GM23338 (cell line): ENCODE measurements at places on chromosomes 5 and 9. TPM values are rescaled to one million over a fixed set of nuclear protein-coding genes. Genes with fewer than 3 reads are reported as not detected.

SPACA9 gene
- 0.85 and 1.1 TPM in 2 replicates for polyA plus RNA-seq

DNA sequence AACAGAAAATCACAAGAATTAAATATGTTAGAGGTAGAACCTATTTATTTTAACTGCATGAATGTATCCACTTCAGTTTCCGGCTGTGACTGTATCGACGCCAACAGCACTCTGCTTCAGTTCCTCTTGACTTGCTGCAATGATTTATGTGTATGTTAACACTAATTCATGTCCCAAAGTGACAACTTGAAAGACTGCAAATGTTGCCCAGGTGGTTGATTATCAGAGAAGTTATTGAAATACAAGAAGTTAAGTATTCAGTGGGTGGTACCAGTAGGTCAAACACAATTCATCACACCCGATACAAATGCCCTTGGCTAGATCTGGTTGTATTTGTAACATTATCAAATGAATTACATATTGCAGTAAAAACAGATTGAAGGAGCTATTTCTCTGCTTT is 622.7 kb upstream of the CDH18 start:
- DNase-seq, result no peak

GRCh38 chr9:20187318-20187717 is 398.5 kb upstream of the SLC24A2 start:
- no peak for DNase-seq

DNA sequence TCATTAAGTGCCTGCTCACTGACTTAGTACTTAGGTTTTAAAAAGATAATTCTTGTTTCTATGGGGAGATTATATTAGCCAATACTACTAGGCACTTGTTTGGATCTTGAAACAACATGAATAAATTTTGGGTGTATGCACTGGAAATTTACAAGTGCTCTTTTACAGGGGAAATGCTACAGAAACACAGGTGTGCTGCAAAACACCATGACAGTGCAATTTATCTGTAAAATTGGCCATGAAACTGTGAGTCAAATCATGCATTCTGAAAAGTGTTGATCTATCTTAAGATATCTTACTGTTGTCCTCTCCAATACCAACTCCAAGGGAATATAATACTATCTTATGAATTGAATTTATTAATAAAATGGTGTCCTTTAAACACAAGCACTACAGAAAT is 12.1 kb upstream of the PCDHB1 start:
- no peak for DNase-seq

PCDHGB3 gene
- 0.24 and 0.26 TPM in 2 replicates for polyA plus RNA-seq

- DNase-seq, result no peak
Observed at GRCh38 chr9:121071370-121071755, 3.4 kb upstream of the CNTRL start.

- DNase-seq, result no peak
Observed at GRCh38 chr9:123860603-123861002, 69.3 kb downstream of the DENND1A start.

DNA sequence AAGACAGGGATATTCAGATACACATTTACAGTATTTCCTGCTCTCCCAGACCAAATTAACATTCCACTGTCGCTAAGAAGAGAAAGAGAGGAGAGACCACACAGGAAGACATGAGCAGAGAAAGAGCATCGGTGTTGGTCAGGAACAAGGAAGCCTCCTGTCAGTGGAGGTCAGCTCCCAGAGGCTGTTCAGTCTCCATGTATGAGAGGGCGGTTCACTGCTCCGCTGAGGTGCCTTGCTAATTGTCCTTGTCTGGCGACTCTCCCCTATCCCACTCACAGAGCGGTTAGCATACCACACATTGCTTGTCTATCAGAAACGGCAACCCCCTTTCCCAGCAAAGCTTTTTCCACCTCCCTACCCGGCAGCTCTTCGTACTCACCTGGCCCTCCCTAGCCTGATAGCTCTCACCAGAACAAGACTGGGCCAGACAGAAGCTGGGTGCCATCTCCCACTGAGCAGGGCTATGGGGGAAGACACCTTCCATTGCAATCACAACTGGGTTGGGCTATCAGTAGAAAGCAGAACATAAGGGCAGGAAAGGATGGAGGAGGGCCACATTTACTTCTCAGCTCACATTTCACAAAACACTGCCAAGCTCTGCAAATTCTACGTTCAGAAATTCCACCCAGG is 58.6 kb upstream of the LMNB1 start:
- peak; percentile 71 for DNase-seq

DNA sequence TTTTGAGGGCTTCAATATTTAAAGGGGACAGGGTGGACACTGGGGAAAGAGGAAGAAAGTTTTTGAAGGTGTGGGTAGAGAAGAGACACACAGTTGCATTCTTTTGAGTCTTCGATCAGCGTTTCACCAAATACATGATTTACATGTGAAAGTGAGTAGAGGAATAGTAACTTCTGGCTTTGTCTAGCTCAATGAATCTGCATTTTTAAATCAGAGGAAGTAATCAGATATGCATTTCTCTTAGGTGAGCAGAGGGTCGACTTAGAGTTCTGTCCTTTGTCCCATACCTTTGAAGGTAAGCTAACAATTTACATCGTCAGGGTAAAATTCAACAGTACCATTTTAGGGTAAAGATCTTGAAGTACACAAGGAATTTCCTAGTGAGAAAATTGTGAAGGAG is 406.4 kb upstream of the ZNF462 start:
- peak; percentile 45 for DNase-seq

OR1J2 gene
- not detected in 2 replicates for polyA plus RNA-seq

ZFP37 gene
- 1.5 and 2.3 TPM in 2 replicates for polyA plus RNA-seq

DNA sequence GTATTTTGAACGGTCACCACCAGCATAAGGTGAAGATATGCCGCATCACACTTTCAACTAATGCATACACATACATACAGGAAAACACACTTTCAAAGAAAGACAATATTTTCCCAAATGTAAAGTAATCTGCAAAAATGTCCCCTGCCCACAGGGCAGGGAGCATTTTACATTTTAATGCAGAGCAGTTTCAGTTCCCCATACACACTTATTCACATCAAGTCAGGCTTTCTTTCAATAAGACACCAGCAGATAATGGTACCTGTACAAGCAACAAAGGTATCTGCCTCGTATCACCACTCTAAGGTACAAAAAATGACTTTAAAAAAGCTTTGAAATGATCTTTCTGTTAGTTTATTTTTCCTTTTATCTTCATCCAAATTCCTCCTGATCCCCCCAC is 247.1 kb upstream of the CCNG1 start:
- no peak for DNase-seq

DNA sequence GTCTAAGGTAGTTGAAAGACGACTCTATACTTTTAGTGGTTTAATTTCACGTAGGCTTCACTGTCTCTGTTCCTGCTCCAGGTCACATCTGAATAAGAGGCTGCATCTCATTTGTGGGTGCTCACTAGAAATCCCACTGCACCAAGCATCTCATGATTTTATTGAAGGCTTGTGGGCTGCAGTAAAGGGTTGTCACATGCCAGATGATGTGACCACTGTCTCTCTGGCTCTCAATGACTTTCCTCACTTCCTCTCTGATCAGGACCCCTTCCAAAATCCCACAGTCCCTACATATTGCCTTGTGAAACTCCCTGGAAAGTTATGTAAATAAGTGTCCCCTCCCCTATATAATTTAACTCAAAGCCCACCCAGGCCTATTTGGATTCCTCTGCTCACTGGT is 8.9 kb upstream of the ZCCHC10 start:
- no peak for DNase-seq

GNA14 gene
- 3.3 and 3.9 TPM in 2 replicates for polyA plus RNA-seq

- DNase-seq, result peak; percentile 52
Observed at GRCh38 chr5:138180183-138180782, 1.4 kb downstream of the KIF20A start.

- no peak for DNase-seq
Observed at GRCh38 chr9:12329623-12329985, 363.6 kb upstream of the TYRP1 start.

DNA sequence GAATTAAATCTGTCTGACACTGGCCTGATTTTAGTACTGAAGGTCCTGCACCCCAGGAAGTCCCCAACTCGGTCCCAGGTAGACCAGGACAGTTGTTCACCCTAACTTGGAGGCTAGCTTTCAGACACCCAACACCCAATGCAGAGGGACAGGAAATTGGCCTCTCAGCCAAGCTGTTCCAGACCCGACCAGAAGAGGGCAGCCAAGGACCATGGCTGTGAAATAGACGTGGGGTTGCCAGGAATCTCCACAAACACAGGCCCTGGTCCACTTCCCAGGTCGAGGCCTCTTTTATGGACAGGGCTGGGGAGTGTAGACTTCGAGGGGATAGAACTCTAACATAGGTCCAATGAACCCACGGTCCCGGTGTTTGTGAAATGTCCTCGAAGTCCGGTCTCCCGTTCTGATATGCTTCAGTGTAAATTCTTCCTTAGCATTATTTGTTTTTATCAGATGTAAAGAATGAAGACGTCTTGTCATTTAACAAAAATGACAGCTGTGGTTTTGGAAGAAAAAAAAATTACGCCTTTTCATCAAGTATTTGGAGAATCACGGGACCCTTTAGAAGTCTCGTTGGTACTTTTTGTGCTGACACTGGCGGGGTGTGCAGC is 260.3 kb upstream of the ADAMTS16 start:
- DNase-seq, result peak; percentile 74

DNA sequence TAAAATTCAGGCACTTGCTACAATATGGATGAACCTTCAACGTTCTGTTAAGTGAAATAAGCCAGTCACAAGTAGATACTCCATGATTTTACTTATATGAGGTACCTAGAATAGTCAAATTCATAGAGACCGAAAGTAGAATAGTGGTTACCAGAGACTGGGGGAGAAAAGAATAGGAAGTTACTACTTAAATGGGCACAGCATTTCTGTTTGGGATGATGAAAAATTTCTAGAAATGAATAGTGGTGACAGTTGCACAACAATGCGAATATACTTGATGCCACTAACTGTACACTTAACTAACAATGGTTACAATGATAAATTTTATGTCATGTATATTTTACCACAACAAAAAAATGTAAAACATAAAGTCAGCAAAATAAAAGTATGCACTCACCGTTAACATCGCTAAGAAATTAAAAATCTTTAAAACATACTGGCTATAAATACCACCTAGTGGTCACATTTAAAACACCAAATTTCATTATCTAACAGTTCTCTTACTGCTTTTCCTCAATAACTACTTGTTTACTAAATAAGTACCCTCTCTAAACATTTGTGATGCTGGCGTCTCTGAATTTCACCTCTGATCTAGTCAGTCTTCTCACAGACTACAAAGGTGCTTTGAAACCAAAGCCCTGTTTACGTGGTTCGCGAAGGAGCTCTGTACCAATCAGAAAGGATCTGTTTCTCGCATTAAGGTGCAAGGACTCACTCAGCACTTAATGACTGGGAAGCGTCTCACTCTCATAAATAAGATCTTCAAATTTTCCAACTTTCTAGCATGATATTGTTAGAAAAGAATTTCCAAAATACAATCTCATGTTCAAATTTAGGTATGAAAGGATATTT is 22.7 kb downstream of the KIF3A start:
- DNase-seq, result peak; percentile 19
